Endothelial cell (in vitro differentiated cells): ENCODE measurements at places on chromosomes 13 and 19.

DNA sequence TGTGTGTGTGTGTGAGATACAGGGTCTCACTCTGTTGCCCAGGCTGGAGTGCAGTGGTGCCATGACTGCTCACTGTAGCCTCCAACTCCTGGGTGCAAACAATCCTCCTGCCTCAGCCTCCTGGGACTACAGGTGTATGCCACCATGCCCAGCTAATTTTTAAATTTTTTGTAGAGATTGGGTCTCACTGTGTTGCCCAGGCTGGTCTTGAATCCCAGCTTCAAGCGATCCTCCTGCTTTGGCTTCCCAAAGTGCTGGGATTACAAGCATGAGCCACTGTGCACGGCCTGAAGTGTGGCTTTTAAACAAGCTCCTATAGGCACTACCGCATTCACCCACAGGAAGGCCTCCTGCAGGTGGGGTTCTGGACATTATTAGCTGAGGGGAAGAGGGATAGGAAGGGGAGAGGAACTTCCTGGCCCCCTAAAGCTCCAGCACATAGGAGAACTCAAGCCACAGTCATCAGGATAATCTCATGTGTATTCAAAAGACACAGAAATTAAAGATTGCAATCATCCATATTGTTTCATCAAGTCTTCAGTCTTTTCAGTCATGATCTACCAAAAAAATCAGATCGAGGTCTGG, 24.8 kb upstream of the SLC46A3 start:
- DNase-seq = no peak

- DNase-seq = peak; percentile 53
Measured at GRCh38 chr19:4583961-4584669, 24.6 kb upstream of the SEMA6B start.

- no peak for DNase-seq
Measured at GRCh38 chr13:25490236-25490635, 118.5 kb downstream of the ATP8A2 start.

- DNase-seq = no peak
Measured at GRCh38 chr13:48749144-48749543, 95.4 kb downstream of the CYSLTR2 start.

DNA sequence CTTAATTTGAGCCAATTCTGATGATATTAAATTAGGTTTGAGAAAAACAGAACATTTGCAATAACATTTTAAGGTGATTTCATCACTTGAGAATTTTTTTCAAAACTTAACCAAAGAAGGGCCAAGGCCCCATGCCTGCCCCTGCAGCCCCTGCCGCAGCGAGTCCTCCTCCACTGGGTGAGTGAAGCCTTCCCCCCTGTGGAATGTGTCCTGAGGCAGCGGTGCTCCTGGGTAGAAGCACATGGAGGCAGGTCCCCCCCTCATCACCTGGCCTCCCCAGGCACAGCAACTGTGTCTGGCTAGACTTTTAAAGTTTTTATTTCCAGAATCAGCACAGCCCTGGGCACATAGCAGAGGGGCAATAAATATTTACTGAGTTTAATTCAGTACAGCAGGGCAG, 10.8 kb downstream of the SOX1 start:
- DNase-seq = no peak

DNA sequence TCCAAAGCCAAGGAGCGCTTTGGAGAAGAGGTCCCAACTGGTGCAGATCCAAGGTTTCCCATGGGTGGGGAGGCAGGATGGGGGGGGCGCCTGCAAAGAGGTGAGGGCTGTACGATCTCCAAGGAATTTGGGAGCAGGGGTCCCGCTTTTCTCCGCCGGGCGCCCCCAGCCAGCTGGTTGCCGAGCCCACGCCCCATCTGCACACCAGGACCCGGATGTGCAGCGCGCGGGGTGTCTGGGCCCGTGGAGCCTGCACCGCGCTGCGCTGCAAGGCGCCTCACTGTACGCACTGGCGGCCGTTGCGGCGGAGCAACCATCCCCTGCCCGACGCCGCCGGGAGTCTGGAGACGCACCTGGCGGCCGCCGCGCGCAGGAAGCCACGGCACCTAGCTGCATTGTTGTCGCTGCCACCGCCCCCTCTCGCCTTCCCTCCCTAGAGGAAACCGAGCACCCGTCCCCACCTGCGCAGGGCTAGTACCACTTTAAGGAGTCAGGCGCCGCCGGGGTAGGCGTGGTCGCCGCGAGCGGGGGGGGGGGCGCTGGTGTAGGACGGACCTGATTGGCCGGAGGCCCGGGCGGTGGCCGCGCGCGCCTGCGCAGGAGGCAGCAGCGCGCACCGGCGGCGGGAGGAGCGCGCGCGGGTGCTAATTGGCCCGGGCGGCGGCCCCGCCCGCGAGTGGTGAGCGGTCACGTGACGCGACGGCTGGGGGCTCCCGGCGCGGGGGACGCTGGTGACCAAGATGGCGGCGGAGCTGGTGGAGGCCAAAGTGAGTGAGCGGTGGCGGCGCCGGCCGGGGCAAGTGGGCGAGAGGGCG, at the start of gene PIAS4:
TSS of gene PIAS4 (plus strand) at position 716 of the 815 bp plus-strand sequence. CDS start at position 741, 25 bp downstream.
- peak; percentile 96 for DNase-seq

GRCh38 chr19:7912144-7912696, 2.4 kb upstream of the TGFBR3L start:
- DNase-seq = no peak

- DNase-seq = no peak
Measured at GRCh38 chr13:66482836-66483235, 747.3 kb downstream of the PCDH9 start.
